ENCODE measurements at places on chromosomes 6 and 20.

GRCh38 chr6:16741112-16742016, 19.9 kb downstream of the ATXN1 start:
- DNase-seq = no peak

DNA sequence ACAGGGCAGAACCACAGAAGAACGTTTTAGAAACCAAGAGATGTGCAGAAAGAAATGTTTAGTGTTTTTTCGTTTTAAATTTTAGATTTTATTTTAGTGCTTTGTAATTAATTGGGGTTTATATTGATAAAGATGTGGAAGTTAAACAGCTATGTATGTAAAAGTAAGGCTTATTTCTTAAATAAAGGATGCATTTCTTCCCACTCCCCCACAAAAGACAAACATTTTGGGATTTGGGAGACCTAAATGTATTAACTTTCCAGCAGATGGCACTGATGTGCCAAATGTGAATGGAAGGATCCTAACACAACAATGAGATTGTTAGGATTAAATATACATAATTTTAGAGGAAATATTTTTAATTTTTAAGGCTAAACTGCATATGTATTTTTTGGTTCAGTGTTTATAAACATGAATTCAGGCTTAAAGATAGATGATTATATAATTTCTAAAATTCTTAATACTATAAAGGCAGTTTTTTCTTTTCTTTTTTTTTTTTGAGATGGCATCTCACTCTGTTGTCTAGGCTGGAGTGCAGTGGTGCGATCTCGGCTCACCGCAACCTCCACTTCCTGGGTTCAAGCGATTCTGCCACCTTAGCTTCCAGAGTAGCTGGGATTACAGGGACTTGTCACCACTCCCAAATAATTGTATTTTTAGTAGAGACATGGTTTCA, 12.0 kb downstream of the PFDN4 start:
- no peak for DNase-seq

GRCh38 chr6:35725721-35726438, 11.0 kb upstream of the ARMC12 start:
- DNase-seq = peak; percentile 67

GRCh38 chr6:110949679-110950285, 8.7 kb upstream of the GTF3C6 start:
- DNase-seq = no peak

DNA sequence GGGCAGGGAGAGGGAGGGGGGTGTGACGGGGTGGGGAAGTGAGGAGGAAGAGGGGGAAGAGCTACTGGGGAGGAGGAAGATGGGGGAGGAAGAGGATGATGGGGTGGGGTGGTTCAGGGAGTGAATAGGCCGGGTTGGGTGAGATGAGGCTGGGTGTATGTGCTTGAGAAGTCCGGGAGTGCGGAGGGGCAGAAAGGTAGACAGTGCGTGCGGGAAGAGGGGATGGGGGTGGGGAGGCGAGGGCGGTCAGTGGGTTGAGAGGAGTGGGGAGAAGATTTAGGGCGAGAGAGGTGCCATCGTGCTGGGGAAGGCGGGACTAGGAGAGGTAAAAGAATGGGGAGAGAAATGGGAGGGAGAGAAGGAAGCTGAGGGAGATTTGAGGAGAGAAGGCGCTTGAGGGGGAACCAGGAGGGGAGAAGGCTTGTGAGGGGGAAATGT, 30.9 kb upstream of the NOTCH4 start:
- no peak for DNase-seq

- no peak for DNase-seq
Observed at GRCh38 chr6:32668226-32668747, 1.8 kb upstream of the HLA-DQB1 start.

DNA sequence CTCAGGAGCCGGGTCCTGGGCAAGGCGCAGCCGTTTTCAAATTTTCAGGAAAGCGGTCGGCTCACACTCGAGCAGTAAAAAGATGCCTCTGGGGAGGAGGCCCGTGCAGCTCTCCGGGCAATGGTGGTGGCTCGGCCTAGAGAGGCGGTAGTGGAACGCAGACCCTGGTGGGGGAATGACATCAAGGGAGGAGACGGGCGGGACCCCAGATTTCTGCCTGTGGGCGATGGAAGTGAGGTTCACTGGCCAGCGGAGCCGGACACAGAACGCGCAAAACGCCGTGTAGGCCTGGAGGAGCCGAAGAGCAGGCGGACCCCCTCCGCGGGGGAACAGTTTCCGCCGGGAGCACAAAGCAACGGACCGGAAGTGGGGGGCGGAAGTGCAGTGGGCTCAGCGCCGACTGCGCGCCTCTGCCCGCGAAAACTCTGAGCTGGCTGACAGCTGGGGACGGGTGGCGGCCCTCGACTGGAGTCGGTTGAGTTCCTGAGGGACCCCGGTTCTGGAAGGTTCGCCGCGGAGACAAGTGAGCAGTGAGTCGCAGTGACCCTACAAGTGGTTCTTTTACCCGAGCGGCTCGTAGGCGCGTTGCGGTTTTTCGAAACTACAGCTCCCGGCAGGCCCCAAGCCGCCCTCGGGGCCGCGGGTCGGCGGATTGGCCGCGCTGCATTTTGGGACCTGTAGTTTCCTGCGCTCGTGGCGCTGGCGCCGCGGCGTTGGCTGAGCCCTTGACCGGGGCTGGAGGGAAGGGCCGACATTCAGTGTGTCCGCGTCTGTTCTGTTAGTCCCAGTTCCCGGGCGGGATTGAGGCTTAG, at the start of gene RTEL1:
RTEL1 (plus strand) TSS at position 376 of the 812 bp plus-strand sequence. CDS start 1,091 bp downstream, outside the sequence.
- DNase-seq = peak; percentile 96

GRCh38 chr6:1993042-1993441, 252.4 kb downstream of the GMDS start:
- no peak for DNase-seq

DNA sequence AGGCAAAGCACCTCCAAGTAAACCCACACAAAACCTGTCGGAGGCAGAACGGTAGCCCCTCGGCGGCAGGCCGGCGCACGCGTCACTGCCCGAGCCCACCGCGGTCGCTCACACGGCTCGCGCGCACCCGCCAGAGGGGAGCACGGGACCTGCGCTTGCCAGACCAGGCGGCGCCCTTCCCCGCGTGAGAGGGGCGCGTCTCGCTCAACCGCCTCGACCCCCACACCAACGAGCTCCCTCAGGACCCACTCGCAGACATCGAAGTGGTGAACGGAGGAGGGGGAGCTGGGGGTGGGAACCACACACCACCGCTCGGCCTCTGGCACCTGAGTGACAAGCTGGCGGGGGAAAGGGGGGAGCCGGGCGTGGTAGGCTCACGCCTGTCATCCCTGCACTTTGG, 1513.4 kb upstream of the DEFB115 start:
- DNase-seq = no peak

GRCh38 chr6:113645576-113645970, 211.6 kb upstream of the MARCKS start:
- no peak for DNase-seq

DNA sequence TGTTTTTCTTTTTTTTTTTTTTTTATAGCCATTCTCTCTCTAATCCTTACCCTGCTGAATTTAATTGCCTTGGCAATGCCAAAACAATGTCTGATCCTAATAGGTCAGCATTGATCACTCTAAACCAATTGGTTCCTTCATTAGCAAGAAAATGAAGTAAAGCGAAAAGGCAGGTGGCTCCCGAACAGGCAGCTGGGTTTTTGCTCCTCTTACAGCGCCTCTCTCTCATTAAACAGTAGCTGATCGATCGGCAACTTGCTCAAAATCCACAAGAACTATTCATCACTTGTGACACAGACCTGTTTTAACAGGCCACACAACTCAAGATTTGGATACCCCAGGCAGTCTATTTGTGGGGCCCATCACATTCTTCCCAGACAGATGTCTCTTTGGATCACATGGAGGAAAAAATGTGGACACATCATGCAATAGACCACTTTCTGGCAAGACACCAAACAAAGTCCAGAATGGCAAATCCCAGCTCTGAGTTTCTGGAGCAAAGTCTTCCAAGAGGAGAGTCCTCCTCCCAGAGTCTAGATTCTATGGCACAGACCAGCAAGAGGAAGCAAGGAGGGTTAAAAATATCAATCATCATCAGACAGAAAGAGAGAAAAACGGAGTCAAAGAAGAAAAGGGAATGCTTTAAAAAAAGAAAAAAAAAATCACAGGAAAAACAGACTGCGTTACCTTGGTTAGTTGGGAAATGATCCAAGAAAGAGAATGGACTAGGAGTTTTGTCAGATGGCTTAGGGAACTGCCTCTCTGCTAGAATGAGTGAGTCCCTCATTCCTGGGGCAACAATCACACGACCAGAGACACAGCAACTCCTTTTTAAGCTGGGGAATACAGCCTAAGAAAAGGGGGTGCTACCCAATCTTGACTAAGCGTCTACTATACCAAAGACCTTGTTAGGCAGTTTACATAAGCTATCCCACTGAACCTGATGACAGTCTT, 247.8 kb downstream of the BTBD9 start:
- DNase-seq = no peak

GRCh38 chr6:53481323-53481722, 63.6 kb downstream of the GCLC start:
- DNase-seq = no peak

GRCh38 chr6:119330520-119331113, 18.9 kb downstream of the MAN1A1 start:
- DNase-seq = no peak

GRCh38 chr20:58886546-58886945, 34.0 kb downstream of the GNAS start:
- DNase-seq = no peak

GRCh38 chr6:156954816-156955215, 177.6 kb downstream of the ARID1B start:
- no peak for DNase-seq

- DNase-seq = peak; percentile 72
Observed at GRCh38 chr20:43537921-43538877, 20.6 kb upstream of the SGK2 start.

- DNase-seq = no peak
Observed at GRCh38 chr6:11277275-11278206, 45.1 kb upstream of the NEDD9 start.

- no peak for DNase-seq
Observed at GRCh38 chr6:132741281-132741680, 16.4 kb downstream of the VNN2 start.

GRCh38 chr6:98975421-98975820, 27.7 kb upstream of the FBXL4 start:
- DNase-seq = no peak
